ENCODE measurements at places on chromosomes 4 and X.
A peak's percentile ranks its signal among the peaks of the same experiment; 100 is the strongest.

DNA sequence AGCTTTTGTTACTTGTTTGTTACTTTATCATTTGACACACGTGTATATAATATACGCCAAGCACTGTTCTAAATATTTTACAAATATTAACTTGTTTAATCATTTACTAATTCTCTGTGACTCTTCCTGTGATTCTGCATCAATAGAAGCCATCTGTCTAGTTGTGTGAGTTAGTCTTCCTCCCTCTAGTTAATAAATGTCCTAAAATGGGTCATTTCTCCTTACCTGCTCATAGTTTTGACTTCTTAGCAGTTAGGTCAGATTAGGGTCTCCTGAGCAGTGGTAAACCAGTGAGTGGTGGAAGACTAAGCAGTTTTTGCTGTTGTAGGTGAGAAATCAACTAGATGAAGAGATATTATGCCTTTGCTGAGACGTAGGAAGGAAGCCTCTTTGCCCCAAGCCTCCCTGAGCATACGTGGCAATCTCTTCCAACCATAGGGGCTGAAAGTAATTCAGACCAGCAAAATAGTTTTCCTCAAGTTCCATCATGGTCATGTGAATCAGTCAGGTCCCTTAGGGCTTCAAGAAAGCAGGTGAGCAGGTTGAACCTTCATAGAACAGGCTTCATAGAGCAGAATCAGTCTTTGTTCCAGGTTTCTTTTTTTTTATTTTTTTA is 38.7 kb upstream of the THOC2 start:
- no peak for DNase-seq

- DNase-seq: no peak
Observed at GRCh38 chrX:139691843-139692505, 16.0 kb downstream of the MCF2 start.

DNA sequence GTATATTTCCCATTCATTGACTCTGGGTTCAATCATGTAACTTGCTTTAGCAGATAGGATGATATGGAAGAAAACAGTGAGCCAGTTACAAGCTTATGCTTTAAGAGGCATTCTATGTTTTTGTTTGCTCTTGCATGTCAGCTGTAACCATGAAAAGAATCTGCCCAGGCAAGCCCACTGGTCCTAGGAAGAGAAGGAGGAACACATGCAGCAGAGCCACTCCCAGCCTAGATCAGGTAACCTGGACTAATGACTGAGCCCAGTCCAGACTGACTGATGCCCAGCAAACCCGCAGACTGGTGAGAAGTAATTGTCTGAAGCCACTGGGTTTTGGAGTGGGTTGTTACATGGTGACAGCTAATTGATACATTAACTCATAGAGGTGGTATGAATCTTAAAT is 167.9 kb downstream of the COL4A6 start:
- no peak for DNase-seq

- no peak for DNase-seq
Observed at GRCh38 chr4:67933755-67934154, 29.5 kb downstream of the TMPRSS11A start.

- DNase-seq: no peak
Observed at GRCh38 chr4:101670897-101671296, 119.6 kb upstream of the BANK1 start.

DNA sequence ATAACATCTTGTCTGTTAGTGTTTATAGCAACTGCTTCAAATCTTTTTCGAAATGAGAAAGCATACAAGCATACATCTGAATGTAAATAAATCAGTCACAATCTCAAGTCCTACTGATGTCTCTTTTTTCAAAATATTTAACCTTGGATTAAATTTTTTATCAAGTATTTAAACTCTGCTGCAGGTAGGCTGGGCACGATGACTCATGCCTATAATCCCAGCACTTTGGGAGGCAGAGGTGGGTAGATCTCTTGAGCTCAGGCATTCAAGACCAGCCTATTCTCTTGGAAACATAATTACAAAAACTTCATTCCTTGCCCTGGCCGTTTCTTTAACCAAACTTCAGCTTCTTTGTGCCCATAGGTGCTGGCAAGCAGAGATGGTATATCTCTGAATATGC is 540.3 kb upstream of the GALNT7 start:
- no peak for DNase-seq

GRCh38 chr4:25982962-25983361 is 68.9 kb downstream of the SMIM20 start:
- DNase-seq: no peak

- DNase-seq: no peak
Observed at GRCh38 chr4:108003982-108004515, 14.4 kb downstream of the HADH start.

GRCh38 chr4:30836231-30836630 is 116.1 kb downstream of the PCDH7 start:
- DNase-seq: no peak

DNA sequence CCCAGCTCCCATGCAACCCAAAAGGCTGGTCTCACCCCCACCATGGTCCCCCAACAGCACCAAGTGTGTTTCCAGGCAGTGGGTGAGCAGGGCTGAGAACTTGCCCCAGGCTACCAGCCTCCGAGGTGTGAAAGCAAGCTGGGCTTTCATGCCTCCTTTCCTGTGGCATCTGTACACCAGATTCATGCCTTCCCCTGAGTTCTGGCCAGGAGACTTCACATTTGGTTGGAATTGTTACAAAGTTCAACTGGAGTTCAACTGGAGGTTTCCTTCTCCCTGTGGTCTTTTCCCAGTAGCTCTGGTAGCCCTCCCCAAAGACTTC is 77.6 kb upstream of the RAB40AL start:
- DNase-seq: no peak

DNA sequence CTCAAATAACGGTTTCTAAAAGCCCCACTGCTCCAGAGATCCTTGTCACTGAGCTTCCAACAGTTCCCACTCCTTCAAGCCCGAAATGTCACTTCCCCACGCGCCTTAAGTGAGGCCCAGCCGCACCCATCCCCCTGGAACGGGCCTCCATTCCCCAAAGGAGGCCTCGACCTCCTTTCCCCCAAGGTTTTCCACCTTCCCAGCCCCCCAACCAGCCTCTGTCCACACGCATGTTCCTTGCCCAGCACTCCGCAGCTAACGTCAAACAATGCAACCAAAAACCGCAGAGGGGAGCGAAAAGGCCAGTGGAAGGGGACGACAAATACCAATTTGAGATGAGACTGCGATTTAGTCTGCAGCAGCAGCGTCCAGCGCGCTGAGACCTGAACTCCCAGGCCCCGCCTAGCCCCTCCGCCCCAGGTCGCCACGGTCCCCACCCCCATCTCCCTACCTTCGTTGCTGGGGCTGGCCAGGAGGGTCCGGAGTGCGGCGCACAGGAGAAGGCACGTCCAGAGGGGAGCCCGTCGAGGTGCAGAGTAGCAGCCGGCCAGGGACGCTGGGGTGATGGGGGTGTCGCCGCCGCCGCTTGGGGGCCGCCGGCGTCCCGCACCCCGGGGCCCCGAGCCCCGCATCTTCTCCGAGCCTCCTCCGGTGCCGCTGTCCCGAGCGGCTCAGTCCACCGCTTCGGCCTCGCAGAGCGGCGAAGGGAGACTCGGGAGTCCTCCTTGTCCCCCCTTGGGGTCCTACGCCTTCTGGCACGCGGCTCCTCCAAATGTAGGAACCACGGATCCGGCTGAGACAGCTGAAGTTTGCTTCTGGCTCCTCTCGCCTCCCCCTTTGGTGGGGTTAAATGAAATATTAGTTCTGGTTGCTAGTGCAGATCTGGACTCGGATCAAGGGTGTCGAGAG is 924 bp downstream of the EPHA5 start:
- DNase-seq: no peak

DNA sequence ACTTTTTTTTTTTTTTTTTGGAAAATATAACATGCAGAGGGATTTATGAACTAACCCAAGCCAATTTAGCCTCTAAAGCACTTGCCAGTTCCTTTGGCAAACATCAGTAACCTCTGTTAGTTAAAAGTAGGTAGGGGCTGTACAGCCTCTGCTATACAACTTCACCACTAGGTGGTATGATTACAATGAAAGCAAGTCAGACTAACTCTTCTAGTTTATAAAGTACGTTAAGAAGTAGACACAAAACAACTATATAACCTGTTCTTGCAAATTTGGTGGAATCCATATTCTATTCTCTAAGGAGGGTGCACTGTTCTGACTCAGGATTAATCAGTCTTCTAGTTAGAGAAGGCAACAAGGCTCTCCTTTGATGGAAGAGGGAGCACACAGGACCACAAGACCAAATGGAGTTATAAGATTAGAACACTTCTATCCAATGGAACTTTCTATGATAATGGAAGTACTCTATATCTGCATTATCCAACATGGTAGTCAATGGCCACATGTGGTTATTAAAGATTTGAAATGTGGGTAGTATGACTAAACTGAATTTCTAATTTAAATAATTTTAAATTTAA is 12.8 kb downstream of the AIMP1 start:
- no peak for DNase-seq

DNA sequence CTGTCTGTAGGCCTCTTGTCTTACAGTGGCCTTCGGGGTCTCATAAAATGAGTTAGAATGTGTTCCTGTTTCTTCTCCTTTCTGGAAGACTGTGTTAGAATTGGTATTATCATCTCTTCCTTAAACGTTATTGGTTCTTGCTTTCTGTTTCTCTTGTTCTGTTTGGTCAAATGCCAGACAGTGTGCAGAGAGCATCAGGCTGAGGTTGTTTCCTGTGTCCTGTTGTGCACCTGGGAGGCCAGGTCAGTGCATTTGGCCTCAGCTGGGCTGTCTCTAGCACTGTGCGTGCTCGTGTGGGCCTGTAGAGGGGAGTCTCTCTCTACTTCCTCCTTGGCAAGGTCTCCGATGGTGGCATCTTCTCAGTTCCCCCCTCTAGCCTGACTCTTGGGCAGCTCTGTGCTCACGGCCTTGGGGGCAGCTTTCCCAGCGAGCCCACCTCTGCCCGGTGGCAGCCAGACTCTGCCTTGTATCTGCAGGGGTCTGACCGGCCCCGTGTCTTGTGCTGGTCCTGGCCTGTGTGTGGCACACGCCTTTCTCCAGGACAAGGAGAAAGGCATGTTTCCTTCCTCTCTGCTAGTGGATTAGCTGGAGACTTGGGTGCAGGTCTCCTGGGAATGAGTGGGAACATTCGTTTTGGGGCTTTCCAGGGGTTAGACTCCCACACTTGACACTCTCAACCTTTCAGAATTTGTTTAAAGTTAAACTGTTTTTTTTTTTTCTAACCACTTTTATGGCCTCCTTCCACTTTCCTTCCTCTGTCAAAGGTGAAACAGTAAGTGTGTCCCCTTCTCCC is 62.3 kb downstream of the FAM193A start:
- DNase-seq: peak; percentile 51

- no peak for DNase-seq
Observed at GRCh38 chr4:5478697-5479096, 229.7 kb downstream of the EVC2 start.

DNA sequence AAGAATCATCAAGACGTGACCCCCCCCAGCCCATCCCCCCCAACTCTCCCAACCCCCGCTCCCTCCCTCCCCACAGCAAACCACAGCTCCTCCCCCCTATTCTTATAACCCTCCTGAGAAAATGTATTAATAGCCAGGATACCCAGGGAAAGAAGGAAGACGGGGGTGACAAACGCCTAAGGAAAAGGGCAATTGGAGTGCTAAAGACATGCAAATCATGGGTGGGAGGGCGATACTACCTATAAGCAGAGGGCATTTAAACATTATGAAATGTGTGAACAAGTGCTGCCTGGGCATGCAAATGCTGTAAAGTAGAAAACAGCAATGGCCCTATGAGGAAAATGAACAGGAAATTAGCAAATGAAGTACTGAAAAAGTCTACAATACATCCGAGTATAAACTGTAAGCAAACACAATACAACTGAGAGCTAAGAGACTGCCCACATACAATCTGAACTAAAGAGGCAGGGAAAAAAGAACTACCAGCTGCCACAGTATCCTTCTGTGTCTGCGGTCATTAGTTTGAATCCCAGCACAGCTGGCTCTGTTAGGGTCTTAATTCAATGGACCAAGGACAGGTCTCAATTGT is 2.4 kb downstream of the CXXC4 start:
- no peak for DNase-seq

DNA sequence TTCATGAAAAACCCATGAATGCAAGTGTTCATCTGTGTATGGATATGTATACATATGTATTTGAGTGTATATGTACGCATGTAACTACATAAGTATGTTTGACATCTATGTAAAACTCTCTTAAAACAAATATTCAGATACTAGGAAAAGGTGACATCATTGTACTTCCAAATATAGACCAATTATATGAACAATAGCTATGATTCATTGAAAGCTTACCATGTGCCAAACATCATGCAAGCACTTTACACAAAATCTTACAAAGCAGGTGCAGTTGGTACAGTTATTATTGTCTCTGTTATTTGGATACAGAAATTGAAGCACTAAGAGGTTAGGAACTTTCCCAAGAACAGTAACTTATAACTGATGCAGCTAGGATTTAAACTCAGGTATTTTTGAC is 21.4 kb downstream of the MAGEB17 start:
- DNase-seq: no peak

GRCh38 chr4:169492436-169493163 is 119.8 kb downstream of the NEK1 start:
- DNase-seq: no peak

- no peak for DNase-seq
Observed at GRCh38 chrX:71815121-71815905, 52.2 kb downstream of the CXorf49B start.

DNA sequence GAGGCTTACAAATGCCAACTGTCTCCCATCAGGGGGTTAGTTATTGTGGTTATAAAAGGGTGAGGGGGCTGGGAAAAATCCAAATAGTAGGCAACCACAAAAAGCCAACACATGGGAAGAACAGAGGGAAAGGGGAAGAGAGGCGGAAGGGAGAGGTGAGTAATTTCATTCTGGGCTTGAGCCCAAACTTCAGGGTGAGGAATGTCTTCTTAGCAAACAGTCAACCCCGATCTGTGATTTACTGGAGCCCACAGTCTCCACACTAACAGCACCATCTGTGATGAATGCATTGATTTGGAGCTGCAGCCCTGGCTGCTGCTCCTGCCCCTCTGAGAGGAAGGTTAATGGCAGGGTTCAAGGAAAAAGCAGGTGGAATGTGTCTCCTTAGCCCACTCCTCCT is 162.2 kb upstream of the GPR101 start:
- DNase-seq: no peak

GRCh38 chr4:2799224-2799911 is 6.5 kb downstream of the SH3BP2 start:
- DNase-seq: no peak

GRCh38 chrX:154056770-154057241 is 37.1 kb upstream of the IRAK1 start:
- DNase-seq: no peak

DNA sequence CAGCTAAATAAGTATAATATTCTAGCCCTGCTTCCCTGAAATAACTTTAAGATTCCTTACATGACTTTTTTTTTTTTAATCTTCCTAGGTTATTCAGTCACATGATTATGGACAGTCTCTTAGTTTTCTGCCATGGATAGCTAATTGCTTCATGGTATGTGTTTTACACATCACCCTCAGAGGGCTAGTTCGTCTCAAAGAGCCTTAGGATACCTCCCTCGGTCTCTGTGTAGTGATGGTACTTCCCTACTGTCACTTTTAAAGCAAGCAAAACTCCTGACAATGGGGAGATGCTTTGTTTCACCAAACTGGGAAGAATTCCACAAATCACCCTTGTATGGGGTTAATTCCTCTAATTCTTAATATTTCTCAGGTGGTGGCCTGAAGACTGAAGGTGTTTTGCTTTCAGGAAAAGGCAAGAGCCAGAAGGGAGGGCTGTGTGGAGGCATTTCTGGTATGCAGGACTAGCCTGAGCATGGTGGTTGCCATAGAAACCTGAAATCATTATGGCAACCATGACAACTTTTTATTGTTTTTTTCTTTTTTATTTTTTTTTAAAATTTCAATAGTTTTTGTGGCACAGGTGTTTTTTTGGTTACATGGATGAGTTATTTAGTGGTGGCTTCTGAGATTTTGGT is 70.4 kb downstream of the BEX3 start:
- no peak for DNase-seq

Data from GM12891 (cell line).